K562 (cell line): ENCODE measurements at places on chromosomes 16 and 17.

GRCh38 chr17:61926826-61927207 is 965 bp downstream of the INTS2 start:
- DNase-seq, result no peak

DNA sequence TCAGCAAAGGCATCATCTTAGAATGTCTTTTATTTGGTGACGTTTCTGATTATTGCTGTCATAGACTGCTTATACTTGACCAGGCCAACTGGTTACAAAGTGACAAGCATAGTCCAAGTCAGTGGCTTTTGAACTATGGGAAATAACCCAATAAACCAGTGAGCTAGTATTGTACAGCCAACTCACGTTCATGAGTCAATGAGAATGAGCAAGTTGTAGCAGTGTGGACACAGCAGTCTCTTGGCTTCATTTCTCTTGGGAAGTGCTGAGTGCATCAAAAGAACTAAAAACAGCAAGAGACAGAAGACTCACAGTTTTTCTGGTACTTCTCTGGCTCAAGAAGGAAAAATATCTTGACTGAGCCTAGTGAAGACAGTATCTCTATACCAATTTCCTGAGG is 36.9 kb upstream of the CRISPLD2 start:
- DNase-seq, result no peak

DNA sequence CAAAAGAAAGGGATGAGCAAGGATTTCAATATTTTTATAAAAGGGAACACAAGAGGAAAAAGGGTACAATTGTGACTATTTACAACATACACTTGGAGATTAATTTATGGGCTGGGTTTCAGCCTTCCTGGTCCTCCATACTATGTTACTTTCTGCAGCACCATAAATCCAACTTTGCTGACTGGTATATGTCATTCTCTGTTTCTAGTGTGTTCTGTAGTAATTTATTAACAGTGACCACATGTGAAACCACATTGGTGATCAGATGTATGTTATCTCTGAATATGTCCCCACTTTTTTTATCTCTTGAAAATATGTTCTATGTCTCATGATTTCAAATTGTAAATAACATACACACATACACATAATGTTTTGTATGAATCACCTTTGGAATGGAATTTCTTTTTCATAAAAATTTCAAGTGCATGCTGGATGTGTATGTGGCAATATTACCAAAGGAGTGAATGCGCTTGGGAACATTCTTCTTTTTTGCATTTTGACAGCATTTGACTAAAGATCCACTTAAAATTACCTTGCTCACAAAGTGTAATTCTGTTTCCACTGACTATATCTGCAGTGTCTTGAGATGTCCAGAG is 2.9 kb upstream of the LYRM9 start:
- no peak for DNase-seq

- DNase-seq, result no peak
Observed at GRCh38 chr17:68807998-68808772, 147.0 kb downstream of the ABCA8 start.

DNA sequence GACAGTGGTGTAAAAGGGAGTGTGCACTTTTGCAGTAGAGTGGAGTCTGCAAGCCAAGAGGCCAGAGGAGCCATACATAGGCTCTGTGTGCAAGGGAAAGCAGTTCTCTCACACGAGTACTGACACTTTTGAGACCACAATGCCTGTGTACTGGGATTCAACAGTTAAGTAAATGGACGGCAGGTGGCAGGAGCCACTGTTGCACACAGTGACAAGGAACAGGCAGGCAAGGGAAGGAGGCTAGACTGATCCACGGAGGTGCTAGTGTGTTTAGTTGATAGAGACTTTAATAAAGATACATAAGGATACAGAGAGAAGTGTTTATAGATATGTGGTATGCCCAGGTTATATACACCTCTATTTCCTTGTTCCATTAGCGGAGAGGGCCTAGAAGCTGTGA is 67.0 kb downstream of the MPRIP start:
- no peak for DNase-seq

DNA sequence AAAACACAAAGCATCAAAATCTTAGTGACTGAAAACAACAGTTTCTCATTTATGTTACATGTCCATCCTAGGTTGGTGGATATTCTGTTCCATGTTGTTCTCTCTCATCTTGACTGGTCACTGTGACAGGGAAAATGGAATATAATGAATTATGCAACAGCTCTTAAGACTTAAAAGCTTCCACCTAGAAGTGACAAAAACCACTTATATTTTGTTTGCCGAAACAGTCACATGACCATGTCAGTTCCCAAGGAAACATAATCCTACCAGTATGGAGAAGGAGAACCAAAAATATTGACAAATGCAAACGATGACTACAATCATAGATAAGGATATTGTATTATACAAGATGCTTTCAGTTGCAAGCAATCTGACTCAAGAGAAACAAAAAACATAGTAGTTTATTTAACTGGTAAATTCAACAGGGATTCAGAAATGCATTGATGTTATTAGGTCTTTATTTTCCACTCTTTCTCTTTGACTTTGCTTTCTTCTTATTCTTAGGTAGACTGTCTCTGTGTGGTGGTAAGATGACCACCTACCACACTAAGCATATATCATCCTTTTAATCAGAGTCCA is 103.8 kb downstream of the SSH2 start:
- DNase-seq, result no peak

GRCh38 chr17:62791235-62791734 is 16.8 kb downstream of the MARCHF10 start:
- DNase-seq, result no peak

DNA sequence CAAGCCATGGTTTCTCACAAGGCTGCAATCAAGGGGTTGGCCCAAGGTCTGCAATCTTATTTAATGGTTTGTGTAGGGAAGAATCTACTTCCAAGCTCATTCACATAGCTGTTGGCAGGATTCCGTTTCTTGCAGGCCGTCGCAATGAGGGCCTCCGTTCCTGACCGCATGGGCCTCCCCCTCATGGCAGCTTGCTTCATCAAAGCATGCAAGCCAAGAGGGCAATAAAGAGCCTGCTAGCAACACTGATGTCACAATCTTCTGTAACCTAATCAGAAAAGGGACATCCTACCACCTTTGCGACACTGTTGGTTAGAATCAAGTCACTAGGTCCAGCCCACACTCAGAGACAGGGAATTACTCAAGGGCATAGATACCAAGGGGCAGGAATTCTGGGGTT is 95.5 kb downstream of the CCT6B start:
- no peak for DNase-seq

DNA sequence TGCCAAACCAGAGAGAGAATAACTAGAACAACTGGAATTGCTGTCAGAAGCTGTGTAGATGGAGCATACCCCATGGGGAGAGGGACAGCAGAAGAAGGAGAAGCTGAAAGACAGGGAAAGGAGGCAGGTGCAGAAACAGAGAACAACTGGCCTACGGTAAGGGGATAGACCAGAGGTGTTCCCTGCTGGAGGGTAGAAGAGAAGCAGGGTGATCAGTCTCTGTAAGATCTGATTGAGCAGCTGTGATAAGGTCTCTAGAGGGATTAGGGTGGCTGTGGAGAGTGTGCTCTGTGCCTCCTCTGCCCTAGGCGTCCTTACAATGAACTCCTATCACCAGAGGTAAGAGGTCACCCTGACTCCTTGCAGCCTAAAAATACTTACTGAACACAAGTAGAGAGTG is 30.4 kb upstream of the HS3ST3B1 start:
- DNase-seq, result no peak

- no peak for DNase-seq
Observed at GRCh38 chr16:64417711-64418227, 704.1 kb downstream of the CDH11 start.

GRCh38 chr16:647173-647902 is 1.8 kb upstream of the WDR90 start:
- DNase-seq, result no peak
